ENCODE measurements at places on chromosomes 3 and 15.

- no peak for DNase-seq
These were observed 23.8 kb upstream of the NMB start for GRCh38 chr15:84681831-84682230.

DNA sequence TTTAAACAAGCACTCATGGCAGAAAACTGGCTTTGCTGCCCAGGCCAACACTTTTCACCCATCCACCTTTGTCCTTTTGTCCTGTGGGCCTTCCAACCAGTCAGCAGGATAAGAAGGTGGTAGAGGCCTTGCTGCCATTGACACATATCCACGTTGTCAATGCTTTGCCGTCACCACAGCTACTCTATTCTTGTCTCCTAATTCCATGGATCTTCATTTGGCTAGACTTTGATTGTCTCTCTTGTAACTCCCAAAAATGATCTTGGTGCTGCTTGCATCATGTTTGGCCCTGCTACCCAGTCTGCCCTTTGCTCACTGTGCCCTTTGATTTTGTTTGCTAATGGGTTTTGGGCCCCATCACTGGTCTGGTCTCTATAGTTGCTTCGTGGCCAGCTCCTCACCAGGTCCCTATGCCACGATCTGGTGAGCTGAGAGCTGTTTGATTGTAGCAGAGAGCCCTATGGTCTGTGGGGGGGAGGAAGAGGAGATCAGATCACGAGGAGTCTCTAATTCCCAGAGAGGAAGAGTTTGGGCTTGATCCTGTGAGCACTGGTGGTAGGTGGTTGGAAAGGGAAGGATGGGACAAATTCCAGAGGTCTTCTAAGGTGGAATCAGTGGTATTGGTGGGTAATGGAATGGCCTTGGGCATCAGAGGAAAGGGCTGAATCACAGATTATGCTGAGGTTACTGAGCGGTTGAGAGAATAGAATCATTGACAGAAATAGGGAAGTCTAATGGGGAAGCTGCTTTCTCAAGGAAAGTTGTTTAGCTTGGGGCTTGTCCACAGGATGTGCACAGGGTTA is 40.3 kb downstream of the ABHD2 start:
- DNase-seq: no peak

GRCh38 chr3:165884518-165884917 is 47.3 kb upstream of the BCHE start:
- no peak for DNase-seq

DNA sequence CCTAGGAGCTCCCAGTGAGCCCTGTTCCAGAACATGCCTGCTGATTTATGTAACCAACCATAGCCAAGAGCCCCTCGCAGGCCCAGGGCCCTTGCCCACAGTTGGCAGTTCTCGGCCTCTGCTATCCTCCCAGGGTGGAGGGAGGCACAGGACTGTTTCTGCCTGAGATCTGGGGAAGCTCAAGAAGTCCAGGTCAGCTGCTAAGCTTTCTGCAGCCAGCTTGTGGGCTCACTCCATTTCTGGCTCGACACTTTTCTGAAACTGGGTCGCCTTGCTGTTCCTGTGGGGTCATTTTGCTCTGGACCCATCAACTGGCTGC is 72.5 kb upstream of the HERC1 start:
- no peak for DNase-seq

GRCh38 chr3:6025032-6025431 is 835.9 kb upstream of the GRM7 start:
- DNase-seq: no peak

GRCh38 chr3:178385280-178385952 is 150.8 kb upstream of the KCNMB2 start:
- DNase-seq: no peak

- no peak for DNase-seq
These were observed 1045.8 kb downstream of the ROBO1 start for GRCh38 chr3:78721771-78722543.

DNA sequence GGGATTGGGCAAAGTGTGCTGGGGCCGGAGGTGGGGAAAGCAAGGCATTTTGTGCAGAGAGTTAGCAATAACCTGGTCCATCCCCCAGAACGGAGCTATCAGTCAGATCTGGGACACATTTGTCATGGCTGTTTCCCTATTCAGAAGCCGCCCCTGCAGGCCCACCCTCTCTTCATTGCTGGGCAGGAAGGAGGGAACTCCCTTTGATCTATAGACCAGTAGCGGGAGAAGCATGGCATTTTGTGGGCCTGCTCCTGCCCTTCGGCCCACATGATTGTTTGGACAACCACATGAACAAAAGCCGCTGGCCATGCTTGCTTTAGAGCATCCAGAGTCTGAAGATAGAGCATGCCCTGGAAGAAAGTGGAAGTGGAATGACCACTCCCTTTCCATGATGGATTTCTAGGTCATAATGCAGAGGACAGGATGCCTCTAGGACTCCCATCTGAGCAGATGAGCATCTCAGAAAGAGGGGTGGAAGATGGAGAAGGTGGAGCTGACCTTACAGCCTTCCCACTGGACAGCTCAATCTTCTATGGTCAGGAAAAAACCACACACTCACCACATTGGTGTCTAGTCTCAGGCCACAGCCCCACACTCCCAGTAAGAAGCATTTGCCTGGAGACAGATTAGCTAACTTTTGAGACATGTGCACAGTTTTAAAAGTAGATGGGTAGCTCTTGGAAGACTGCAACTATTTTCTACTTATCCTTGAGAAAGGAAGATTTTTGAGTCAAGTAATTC is 11.9 kb upstream of the LRTM1 start:
- DNase-seq: no peak

DNA sequence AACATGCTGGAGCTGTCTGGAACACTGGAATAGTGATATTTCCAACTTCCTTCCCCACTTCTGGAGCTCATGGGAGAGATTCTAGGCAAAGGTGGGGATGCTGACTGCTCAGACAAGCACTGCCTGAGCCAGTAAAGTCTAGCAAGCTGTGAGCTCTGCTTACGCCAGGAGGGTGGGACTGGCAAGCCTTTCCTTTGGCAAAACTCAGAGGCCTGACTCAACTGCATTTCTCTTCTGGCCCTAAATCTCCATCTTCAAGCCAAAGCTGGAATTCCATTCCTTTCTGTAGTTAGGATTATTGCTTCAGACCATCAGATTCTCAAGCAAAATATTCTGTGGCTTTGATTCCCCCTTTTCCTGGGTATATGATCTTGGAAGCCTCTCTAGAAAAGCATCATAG is 20.3 kb upstream of the EPB42 start:
- DNase-seq: no peak

- DNase-seq: no peak
These were observed 21.1 kb downstream of the UPK1B start for GRCh38 chr3:119194237-119195150.

DNA sequence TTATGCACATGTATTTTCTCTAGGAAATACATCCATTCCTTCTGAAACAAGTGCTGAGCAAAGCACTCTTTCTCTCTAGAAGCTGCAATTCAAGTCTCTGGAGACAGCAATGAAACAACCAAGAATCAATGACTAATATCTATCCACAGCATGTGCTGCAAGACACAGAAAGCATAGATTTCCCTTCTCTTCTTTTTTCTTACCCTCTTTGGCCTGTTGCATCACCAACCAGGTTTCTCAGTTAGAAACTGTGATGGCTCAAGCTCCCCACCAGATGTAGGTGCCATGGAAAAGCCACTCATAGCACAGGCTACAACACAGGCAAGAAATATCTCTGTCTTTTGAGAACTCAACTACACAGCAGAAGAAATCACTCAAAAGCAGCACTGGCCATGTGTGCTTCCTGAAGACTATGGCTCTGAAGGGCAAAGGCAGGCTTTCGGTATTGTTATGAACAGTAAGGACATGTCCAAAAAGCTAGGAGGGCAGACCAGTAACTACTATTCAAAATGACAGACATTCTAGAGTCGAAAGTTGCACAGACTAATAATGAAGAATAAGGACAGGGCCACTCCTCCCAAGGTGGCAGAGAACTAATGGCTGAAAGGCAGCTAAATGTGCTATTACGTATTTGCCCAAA is 15.5 kb downstream of the ZDHHC3 start:
- no peak for DNase-seq

DNA sequence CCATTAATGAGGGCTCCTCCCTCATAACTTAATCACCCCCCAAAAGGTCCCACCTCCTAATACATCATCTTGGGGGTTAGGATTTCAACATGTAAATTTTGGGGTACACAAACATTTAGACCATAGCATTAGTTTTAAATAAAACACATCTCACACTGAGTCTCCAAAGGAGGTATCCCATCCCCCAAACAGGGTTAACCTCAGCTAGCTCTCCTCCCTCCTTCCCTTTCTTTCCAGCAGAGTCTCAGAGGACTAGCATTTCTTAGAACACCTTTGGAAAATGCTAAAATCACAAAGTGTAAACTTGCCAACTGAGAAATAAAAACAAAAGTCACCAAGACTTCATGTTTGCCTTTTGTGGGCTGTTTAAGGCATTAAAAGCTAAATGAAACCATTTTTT is 51.2 kb upstream of the FOXB1 start:
- no peak for DNase-seq

DNA sequence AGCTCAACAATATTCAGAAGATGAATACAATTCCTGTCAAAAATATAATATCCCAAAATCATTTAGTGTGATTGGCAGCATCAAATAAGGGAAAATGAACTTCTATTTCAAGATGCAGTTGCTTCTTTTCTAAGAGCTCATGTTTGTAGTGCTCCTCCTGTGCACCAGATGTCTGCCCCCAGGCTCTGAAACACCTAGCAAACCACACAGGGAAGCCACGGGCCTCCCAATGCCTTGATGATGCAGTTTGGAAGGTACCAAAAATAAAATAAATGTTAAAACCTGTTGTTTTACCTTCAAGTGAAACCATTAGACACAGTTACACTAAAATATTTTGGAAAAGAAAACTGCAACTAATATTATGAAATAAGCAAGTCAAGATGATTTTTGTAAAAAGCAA is 22.2 kb downstream of the CFAP20DC start:
- no peak for DNase-seq

GRCh38 chr3:18012436-18012835 is 270.0 kb upstream of the TBC1D5 start:
- DNase-seq: no peak

DNA sequence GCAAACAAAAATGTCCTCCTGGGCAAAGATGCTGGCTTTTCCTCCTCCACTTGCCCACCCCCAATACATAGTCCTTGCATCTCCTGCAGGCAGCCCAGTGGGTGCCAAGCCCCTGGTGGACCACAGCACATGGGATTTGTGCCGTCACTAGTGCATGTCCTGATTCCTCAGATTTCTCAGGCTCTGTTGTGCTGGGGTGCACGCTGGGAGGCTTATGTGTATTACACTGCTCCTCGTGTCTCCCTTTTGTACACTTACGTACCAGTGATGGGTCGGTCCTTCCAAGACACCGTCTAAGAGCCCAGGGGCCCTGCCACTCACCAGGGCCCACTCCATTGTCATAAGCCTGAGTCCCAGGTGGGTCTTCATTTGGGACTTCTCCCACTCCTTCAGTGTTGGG is 70.1 kb downstream of the PLXNA1 start:
- DNase-seq: no peak

DNA sequence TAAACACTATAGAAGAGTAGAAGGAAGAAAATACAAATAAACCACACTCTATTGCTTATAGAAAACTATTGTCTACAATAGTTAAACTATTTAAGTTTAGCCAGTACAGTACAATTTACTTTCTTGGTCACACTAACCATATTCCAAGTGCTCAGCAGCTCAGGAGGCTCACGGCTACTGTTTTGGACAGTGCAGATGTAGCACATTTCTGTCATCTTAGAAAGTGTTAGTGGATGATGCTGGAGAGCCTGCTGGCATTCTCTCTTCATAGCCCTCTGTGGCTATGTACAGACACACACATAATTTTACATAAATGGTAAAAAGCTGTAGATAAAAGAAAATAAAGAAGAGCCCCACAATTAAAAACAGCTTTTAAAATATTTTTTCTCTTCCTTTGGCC is 23.8 kb downstream of the NUDT16 start:
- no peak for DNase-seq

DNA sequence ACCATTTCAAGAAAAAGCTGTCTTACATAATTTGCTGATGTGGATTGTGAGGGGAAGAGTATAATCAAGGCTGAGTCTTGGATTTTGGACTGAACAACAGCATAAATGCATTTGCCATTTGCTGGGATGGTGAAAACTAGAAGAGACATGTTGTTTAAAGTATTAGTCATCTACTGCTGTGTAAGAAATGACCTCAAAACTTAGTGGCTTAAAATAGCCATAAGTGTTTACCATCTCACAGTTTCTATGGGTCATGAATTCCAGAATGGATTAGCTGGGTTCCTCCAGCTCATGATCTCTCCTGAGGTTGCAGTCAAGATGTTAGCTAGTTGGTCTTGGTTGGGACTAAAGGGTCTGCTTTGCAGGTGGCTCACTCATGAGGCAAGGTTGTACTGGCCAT is 66.2 kb downstream of the SCN11A start:
- no peak for DNase-seq

GRCh38 chr15:70775160-70775559 is 11.8 kb upstream of the UACA start:
- DNase-seq: no peak

GRCh38 chr15:38354315-38354929 is 99.5 kb upstream of the FAM98B start:
- peak; percentile 61 for DNase-seq

- DNase-seq: no peak
These were observed 9.2 kb upstream of the TGFBR2 start for GRCh38 chr3:30597131-30597768.

DNA sequence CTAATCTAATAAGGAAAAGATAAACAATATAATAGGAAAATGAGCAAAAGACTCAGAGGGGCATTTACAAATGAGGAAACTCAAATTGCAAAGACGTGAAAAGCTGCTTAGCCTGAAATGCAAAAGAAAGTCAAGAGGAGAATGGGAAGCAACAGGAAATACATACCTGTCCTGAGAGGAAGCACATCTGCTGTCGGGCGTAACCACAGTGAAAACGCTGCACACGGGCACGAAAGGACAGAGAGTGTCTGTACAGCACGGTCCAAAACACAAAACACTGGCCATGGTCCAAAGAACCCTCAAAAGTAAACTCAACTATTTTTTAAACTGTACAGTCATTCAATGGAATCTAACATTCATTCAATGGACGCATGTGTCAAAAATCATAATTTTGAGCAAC is 100.6 kb downstream of the CHSY1 start:
- DNase-seq: no peak

GRCh38 chr15:98878172-98878571 is 129.4 kb downstream of the PGPEP1L start:
- DNase-seq: no peak

GRCh38 chr3:69767571-69767970 is 28.3 kb downstream of the MITF start:
- DNase-seq: no peak

DNA sequence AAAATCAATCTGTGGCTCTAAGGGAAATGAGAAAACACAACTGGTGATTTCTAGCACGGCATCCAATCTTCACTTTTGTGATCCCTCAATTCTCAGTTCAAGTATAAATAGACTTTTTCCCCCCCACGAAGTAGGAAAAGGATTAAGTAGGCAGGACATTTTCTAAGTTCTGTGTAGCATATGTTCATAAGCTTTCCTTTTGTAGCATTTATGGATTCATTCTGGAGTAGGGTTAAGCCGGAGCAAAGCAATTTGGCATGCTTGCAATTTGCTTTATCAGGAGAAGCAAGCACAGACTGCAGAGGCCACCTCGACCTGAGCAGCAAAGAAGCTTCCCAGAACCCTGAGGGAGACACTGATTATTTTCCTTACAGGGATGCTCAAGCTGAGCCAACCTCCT is 66.3 kb downstream of the FHIT start:
- no peak for DNase-seq

All from hematopoietic multipotent progenitor cell treated with erythropoietin and hydrocortisone succinate and interleukin-3 and kit ligand, for 15 days (in vitro differentiated cells).